NCI-H524 treated with DMSO at 0.1 percent for 48 hours (cell line): ENCODE measurements at places on chromosomes 2 and 18.
A peak's percentile ranks its signal among the peaks of the same experiment; 100 is the strongest.

DNA sequence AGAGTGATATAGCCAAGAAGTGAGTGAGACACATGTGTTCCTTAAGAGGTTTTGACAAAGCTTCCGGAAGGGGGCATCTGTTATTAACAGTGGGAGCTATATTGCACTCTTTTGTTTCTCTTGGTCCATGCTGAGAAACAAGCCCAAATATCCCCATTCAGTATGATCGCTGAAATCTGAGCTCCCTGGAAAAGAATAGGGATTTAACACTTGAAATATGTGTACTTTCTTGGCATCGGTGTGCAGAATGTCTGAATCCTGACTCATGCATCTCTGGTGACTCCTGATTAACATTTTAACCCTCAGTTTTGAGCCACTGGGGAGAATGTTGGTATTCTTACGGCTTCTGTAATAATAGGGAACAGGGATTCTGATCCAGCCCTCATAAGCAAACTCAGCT is 448.1 kb downstream of the TSN start:
- peak; percentile 64 for DNase-seq

GRCh38 chr2:186349508-186349907 is 136.6 kb upstream of the ZC3H15 start:
- DNase-seq, result no peak

GRCh38 chr2:64996871-64997307 is 7.7 kb downstream of the SLC1A4 start:
- DNase-seq, result no peak

DNA sequence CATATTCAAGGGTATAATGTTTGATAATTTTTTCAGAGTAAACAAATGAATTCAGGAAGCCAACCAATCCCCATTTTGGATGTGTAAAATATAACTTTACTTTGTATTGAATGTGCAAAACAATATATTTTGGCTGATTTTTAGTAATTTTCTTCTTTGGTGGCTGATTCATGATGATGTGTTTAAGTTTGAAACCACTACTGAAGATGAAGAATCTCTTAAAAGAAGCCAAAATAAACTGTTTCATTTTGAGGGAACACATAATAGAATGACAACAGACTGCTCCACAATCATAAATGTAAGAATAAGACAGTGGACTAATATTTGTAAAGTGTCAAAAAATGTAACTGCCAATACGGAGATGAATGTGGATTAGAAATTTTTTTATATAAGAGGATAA is 52.5 kb upstream of the TRIM43 start:
- DNase-seq, result no peak

DNA sequence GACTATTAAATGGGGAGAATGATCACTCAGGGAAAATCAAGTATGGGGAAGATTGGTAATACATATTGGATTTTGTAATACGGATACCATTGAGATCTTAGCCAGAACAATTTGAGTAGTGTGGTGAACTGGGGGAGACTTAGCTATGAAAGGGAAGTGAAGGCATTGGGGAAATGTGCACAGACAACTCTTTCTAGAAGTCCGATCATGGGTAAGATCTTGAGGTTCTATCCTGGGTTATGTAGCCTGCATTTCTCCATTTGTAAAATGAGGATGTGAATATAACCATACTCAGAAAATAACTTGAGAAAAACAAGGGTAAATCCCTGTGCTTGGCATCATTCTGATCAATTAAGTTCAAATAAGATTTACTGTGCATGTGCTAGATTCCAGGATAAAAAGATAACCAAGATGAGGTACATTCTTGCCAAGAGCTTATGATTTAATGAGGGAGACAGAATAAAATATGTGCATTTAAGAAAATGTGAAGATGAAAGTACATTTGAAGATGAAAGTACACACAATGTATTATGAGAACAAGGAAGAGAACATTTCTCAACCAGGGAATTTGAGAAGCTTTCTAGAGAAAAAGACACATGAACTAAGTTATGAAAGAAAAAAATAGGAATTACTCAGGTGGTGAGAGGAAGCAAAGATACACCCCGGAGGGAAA is 49.5 kb downstream of the SLC40A1 start:
- DNase-seq, result no peak

DNA sequence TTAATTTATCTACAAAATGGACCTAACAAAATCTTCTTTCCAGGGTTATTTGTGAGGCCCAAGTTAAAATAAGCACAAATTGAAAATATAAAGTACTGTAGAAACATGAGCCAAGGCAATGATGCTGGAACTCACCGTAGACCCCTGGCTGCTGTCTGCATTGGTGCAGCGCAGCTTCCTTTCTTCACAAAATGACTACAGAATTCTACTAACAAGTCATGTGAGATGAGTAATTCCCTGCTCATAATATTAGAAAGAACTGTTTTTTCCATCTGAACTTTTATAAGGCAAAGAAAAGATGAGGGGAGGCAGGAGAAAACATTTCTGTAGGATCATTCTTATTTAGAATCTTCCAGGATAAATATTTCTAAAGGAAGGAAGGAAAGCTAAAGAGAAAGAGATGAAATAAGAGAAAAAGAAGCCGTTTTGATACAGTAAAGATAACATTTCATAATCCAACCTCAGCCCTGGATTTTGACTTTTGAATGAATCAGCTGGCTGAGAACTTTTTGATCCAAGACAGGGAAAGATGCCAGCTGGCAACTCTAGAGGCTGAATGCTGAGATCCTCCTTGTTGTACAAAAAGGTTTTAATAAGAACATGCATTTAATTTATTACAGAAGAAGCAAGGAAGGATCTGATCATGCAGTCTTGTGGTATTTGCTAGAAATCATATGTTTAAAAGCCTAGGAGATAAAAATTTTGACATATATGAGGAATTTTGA is 183.9 kb upstream of the KLHL14 start:
- DNase-seq, result no peak

DNA sequence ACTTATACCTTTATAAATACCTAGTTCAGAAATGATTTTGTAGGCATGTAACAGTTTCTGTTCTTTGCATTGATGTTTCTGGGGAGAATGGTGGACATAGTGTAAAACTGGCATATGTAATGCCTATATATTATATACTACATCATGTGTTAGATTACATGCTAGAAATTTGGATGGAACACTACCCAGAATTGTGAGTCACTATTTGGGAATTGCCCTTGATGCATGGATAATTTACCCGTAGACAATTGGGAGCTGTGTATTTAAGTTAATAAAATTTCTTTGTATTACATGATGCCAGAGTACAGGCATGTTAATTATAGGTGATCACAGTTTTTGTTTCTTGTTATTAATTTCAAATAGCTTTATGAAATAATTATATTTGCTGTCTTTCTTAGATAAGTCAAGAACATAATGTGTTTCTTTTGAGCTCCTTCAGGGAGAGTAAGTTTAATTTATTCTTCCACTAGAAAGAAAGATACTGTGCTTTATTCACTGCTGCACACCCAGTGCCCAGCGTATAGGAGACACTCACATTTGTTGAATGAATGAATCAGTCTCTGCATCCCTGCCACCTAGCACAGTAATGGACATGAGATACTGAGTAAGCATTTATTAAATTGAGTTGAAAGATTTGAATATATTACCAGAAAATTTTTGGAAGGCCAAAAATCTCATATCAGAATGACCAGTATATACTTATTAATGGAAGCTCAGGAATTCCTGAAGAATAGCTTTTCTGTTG is 16.9 kb downstream of the ACSL3 start:
- DNase-seq, result no peak

DNA sequence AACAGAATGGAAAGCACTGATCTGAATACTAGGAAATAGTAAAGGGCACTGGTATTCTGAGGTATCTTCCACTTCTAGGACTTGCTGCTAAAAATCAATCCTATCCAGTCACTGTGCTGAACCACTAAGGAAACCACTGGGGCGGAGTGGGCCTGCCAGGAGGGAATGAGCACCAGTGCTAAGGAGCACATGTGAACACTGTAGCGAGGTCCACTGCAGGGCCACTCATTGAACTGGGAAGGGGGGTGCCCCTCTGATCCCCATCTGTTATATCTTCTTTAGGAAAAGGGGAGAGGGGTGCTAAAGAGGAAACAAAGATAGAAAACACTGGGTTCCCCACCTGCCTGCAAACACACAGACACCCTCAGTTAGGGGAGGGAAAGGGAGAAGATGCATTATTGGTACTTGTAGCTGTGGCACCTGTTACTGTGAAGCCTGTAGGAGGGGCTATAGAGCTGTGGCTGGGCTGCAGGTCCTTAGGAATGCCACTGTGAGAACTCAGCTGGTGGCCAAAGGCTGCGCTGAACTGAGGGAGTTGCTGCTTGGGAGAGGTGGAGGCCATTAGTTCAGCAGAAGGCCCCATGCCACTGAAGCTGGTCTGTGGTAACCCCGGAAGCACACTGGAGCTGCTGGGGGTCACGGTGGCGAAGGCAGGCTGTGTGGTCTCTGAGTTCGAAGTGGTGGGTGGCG is 81.8 kb downstream of the INO80D start:
- DNase-seq, result no peak

- no peak for DNase-seq
Observed at GRCh38 chr2:119051263-119051662, 107.3 kb downstream of the C1QL2 start.

- no peak for DNase-seq
Observed at GRCh38 chr2:84297155-84297554, 161.9 kb downstream of the SUCLG1 start.

DNA sequence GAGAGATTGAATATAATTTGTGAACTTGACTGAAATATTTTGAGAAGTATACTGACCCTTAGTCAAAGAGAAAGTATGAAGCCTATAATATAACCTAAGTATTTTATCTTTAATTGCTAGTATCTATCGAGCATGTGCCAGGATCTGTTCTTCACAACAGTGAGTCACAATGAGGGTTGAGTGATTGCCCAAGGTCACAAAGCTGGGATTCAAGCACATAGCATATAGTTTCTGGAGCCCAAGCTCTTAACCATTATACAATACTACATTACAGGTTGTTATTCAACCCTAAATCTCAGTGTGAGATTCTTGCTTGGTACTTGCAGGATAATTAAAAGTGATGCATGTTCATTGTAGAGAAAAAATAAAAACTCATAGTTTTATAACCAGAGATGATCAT is 97.2 kb downstream of the RAB3GAP1 start:
- no peak for DNase-seq

GRCh38 chr18:79529296-79529695 is 133.6 kb downstream of the NFATC1 start:
- DNase-seq, result no peak
